ENCODE measurements at places on chromosomes 7 and 10. TPM values are rescaled to one million over a fixed set of nuclear protein-coding genes. Genes with fewer than 3 reads are reported as not detected.
A peak's percentile ranks its signal among the peaks of the same experiment; 100 is the strongest.

- no peaks in the 10 kb centered on the region for H3K36me3 ChIP-seq
- H3K27me3 ChIP-seq: no peaks in the 10 kb centered on the region
- DNase-seq: no peak
- H3K4me3 ChIP-seq: no peak overlapping the region
- no peaks in the 10 kb centered on the region for H3K4me1 ChIP-seq
- H3K27ac ChIP-seq: no peak overlapping the region
These were observed 996.8 kb downstream of the KCNMA1 start for GRCh38 chr10:76640806-76641205.

- no peak for DNase-seq
- H3K4me1 ChIP-seq: no peaks in the 10 kb centered on the region
- H3K36me3 ChIP-seq: no peaks in the 10 kb centered on the region
- no peak overlapping the region for H3K4me3 ChIP-seq
- no peak overlapping the region for H3K27ac ChIP-seq
These were observed 899.1 kb upstream of the AUTS2 start for GRCh38 chr7:68699090-68699711.

DNA sequence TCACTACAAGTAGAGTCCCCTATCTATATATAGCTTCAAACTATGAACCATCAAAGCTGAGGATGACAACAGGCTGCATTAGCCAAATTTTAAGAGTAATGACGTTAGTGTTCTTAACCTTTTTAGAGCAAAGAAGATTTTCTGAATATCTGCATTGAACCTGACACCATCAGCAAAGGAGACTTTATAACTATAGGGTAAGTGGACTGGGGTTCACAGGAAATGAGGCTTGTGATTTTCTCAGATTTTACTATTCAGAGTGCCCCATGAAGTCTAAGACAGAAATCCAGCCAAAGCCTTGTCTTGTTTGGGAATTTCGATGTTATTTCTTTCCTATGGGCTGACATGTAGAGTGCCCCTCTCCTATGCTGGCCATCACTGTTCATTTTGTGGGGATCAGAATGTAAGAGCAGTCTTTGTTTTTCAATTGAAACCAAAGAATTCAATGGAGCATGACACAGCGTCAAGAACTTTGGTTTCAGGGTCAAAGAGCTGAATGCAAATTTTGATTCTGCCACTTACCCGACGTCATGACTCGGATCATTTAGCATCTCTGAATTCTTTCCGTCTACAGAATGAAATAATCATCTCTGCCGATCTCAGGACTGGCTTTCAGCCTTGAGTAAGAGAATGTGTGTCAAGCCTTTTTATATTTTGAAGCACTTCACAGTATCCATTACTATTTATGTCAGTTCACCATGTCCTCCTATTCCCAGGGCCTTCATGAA lies 52.7 kb downstream of the DENND11 start:
- H3K36me3 ChIP-seq: peaks cover 3% of the 10 kb centered on the region
- H3K4me1 ChIP-seq: no peaks in the 10 kb centered on the region

DNA sequence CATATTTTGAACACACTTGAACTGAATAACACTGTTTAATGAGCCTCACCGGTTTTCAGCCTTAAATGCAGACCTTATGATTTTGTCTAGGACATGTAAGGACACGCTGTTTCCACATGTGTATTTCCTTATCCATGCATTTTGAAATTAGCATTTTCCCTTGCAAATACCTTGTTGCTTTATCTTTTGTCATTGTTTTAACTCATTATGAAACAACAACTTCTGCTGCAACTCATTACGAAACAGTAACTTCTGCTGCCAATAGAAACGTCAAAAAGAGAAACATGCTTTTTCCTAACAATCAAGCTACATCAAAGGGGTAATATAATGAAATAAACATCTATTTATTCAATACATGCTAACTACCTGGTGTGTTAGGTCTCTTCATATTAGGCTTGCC lies 322.0 kb downstream of the AGMO start:
- no peaks in the 10 kb centered on the region for H3K36me3 ChIP-seq
- H3K27me3 ChIP-seq: no peaks in the 10 kb centered on the region
- no peak overlapping the region for H3K27ac ChIP-seq
- no peak overlapping the region for H3K4me3 ChIP-seq
- no peak for DNase-seq

DNA sequence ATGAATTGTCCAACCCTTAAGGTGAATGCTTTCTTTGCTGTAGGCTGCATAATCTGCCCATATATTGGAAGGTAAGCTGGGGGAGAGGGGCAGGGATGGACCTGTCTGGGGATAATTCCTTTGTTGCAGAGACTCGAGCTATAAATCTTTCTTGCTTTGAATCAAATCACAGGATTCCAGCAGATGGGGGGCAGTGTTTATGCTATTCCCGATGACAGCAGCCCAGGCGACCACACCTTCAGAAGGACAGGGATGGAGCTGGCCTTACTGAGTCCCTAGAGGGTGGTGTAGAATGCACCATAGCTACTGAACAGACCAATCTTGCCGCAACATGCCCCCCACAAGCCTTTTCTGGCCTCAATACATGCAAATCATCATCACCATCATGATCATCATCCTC lies 2.5 kb downstream of the PODXL start:
- H3K27ac ChIP-seq: peak overlapping the region; percentile 6
- H3K4me3 ChIP-seq: peak overlapping the region; percentile 51
- H3K36me3 ChIP-seq: no peaks in the 10 kb centered on the region
- peaks cover 15% of the 10 kb centered on the region for H3K4me1 ChIP-seq

DNA sequence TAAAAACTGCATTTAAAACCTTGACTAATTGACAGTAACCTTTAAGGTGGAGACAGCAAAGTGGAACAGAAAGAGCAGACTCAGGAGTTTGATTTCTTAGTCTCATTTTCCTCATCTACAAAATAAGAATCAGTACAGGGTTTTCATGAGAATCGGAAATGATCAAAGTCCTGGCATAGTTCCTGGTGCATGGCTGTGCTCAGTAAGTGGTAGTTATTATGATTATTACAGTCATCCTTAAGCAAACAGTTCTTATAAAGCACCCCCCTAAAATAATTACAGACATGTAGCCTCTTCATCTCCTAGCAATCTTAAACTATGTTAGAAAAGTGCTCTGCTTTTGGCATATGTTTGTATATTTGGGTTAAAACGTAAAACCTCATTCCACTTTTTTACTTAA lies 18.0 kb downstream of the NEBL start:
- no peak overlapping the region for H3K27ac ChIP-seq
- DNase-seq: no peak
- H3K4me1 ChIP-seq: no peaks in the 10 kb centered on the region
- no peak overlapping the region for H3K4me3 ChIP-seq

DNA sequence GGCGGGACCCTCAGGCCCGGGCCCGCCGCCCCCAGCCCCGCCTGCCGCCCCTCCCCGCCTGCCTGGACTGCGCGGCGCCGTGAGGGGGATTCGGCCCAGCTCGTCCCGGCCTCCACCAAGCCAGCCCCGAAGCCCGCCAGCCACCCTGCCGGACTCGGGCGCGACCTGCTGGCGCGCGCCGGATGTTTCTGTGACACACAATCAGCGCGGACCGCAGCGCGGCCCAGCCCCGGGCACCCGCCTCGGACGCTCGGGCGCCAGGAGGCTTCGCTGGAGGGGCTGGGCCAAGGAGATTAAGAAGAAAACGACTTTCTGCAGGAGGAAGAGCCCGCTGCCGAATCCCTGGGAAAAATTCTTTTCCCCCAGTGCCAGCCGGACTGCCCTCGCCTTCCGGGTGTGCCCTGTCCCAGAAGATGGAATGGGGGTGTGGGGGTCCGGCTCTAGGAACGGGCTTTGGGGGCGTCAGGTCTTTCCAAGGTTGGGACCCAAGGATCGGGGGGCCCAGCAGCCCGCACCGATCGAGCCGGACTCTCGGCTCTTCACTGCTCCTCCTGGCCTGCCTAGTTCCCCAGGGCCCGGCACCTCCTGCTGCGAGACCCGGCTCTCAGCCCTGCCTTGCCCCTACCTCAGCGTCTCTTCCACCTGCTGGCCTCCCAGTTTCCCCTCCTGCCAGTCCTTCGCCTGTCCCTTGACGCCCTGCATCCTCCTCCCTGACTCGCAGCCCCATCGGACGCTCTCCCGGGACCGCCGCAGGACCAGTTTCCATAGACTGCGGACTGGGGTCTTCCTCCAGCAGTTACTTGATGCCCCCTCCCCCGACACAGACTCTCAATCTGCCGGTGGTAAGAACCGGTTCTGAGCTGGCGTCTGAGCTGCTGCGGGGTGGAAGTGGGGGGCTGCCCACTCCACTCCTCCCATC lies 82.7 kb downstream of the PAX2 start:
- no peak overlapping the region for H3K27ac ChIP-seq
- DNase-seq: no peak
- peak overlapping the region; percentile 3 for H3K4me3 ChIP-seq
- no peaks in the 10 kb centered on the region for H3K36me3 ChIP-seq
- peaks cover 31% of the 10 kb centered on the region for H3K4me1 ChIP-seq
- peaks cover 100% of the 10 kb centered on the region for H3K27me3 ChIP-seq

DNA sequence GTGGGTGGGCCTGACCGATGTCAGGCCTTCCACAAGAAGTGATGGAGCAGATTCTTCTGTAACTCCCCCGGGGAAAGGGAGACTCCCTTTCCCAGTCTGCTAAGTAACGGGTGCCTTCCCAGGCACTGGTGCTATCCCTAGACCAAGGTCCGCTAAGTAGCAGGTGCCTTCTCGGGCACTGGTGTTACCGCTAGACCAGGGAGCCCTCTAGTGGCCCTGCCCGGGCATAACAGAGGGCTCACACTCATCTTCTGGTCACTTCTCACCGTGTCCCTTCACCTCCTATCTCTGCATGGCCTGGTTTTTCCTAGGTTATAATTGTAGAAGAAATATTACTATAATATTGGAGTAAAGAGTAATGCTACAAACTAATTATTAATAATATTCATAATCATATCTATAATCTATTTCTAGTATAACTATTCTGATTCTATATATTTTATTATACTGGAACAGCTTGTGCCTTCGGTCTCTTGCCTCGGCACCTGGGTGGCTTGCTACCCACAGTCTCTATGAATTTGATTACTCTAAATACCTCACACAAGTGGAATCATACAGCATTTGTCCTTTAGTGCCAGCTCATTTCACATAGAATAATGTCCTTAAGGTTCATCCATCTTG lies 1378.7 kb downstream of the XPNPEP1 start:
- H3K4me3 ChIP-seq: no peak overlapping the region
- H3K27ac ChIP-seq: no peak overlapping the region
- H3K27me3 ChIP-seq: no peaks in the 10 kb centered on the region

Gene PEX1
- total RNA-seq: 25.0 TPM

Gene MSS51
- total RNA-seq: 1.8 TPM

GRCh38 chr7:133545618-133546017 lies 292.7 kb downstream of the EXOC4 start:
- H3K27ac ChIP-seq: no peak overlapping the region
- H3K36me3 ChIP-seq: no peaks in the 10 kb centered on the region
- H3K27me3 ChIP-seq: no peaks in the 10 kb centered on the region
- H3K4me1 ChIP-seq: no peaks in the 10 kb centered on the region

- DNase-seq: no peak
- H3K27ac ChIP-seq: peak overlapping the region; percentile 99
- H3K4me1 ChIP-seq: peaks cover 64% of the 10 kb centered on the region
- H3K4me3 ChIP-seq: peak overlapping the region; percentile 84
- no peaks in the 10 kb centered on the region for H3K36me3 ChIP-seq
- H3K27me3 ChIP-seq: no peaks in the 10 kb centered on the region
These were observed 2.0 kb downstream of the BAG3 start for GRCh38 chr10:119653209-119653608.

GRCh38 chr10:47454008-47454779 lies 29.7 kb downstream of the ANXA8 start:
- no peak for DNase-seq
- no peaks in the 10 kb centered on the region for H3K36me3 ChIP-seq
- H3K4me3 ChIP-seq: no peak overlapping the region
- no peak overlapping the region for H3K27ac ChIP-seq

Gene CALY
- not detected for total RNA-seq

DNA sequence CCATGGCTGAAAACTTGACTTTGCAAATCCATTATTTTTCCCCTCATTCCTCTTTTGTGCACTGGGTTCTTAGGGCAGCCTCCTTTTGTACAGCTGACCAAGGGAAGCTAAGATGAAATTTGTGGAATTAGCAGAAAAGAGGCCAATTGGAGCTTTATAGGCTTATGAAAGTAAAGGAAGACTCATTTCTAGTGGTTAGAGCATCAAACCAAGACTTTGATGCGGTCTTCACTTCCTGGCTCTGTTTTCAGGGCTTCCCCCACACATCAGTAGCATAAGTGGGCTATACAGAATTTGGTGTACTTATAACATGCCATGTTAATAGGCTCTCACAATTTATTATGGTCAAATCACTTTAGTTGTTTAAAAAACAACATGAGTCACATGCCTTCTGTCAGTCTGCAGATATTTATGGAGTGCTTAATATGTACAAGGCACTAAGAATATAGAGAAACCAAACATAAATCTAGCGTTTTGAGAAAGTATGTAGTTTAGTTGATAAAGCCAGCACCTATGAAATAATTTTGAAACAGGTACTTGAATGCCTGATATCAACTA lies 5.7 kb downstream of the AUTS2 start:
- DNase-seq: no peak
- H3K27me3 ChIP-seq: peaks cover 24% of the 10 kb centered on the region
- peaks cover 13% of the 10 kb centered on the region for H3K4me1 ChIP-seq

- H3K27ac ChIP-seq: no peak overlapping the region
- H3K4me3 ChIP-seq: no peak overlapping the region
- H3K27me3 ChIP-seq: no peaks in the 10 kb centered on the region
These were observed 14.7 kb upstream of the SERPINE1 start for GRCh38 chr7:101112233-101112632.

DNA sequence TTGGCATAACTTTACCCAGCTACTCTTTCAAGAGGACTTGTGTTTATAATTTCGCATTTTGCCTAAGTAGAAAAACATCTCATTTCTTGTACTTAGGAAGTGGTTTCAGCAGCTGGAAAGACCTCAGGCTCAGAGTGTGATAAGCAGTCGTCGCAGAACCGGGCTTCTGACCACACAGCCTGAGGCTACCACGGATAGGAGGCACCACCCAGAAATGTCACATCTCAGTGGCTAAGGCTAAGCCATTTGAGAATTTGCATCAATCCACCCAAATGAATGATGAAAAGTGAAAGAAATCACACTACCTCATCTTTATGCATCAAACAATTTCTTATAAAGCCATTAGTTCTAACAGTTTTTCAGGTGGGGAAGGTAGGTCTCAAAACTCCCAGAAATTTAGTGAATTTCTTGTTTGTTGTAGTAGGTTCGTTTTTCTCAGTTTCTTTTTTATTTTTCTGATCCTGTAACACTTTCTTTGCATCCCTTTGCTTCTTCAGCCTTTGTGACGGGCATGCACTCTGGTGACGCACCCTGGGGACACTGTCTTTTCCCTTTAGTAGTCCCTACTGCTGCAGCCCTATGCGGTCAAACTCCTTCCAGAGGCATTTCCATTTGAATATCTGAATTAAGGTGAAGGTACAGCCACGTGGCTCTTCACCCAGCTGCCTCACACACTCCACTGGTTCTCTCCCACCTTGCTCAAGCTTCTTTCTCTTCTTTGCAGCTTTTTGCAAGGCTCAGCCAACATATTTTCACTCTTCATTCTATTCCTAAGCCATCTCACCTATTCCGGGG lies 68.5 kb downstream of the MAP3K8 start:
- H3K4me1 ChIP-seq: no peaks in the 10 kb centered on the region
- no peaks in the 10 kb centered on the region for H3K27me3 ChIP-seq
- no peaks in the 10 kb centered on the region for H3K36me3 ChIP-seq
- no peak overlapping the region for H3K27ac ChIP-seq
- DNase-seq: no peak

- no peak overlapping the region for H3K27ac ChIP-seq
- no peaks in the 10 kb centered on the region for H3K27me3 ChIP-seq
- no peak overlapping the region for H3K4me3 ChIP-seq
- H3K36me3 ChIP-seq: no peaks in the 10 kb centered on the region
- DNase-seq: no peak
These were observed 188.4 kb downstream of the SEM1 start for GRCh38 chr7:96521068-96521894.

Gene GOLGA7B
- 3.3 TPM for total RNA-seq
